Stimulated activated CD4-positive, alpha-beta T cell treated with anti-CD3 and anti-CD28 coated beads, Interleukin-2, amount 100 ng/mL, for 24 hours (primary cell): ENCODE measurements at places on chromosomes 2 and 18.

DNA sequence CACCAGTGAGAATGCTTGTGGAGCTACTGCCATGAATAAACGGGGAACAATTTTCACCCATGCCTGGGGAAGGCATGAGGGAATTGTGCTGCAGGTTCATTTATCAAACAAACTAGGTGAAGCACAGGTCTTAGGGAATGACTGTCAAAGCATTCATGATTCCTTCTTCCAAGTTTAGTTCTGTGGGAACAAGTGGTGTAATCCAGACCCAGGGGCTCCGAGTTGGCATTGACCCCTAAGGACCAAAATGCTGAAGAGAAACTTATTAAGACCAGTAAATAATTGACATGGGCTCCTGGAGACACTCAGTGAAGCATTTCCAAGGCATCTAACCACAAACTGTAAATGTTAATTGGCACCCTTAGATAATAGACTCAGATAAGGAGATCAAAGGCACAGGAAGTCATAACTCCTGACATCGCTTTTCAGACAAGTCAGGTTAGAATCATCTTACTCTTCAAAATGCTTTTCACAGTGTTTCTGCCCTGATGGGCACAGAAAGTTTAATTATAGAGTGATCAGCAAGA is 96.9 kb downstream of the SPP2 start:
- DNase-seq = no peak

DNA sequence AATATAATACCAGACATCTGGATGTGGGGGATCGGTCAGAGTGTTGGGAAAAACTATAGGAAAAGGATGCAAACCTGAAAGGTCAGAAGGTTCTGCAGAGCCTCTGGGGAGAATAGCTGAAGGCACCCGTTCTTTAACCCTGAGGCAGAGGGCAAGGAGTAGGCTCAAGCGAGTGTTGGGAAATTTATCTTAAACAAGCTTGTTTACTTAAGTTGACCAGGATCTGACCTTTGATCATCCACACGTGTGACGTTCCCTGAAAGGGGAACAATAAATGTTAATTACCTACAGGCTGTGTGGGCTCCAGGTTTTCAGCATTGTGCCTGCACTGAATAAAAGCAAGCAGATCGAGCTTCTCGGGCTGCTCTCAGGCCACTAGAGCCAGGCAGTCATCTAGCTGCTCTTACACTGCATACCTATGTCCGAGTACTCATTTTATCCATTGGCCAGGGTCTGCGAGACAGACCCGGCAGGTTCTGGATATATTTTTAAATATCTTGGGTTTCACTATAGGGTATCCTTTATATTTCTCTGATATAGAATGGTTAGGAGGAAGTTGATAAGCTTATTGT is 400.6 kb upstream of the CHST9 start:
- DNase-seq = no peak

DNA sequence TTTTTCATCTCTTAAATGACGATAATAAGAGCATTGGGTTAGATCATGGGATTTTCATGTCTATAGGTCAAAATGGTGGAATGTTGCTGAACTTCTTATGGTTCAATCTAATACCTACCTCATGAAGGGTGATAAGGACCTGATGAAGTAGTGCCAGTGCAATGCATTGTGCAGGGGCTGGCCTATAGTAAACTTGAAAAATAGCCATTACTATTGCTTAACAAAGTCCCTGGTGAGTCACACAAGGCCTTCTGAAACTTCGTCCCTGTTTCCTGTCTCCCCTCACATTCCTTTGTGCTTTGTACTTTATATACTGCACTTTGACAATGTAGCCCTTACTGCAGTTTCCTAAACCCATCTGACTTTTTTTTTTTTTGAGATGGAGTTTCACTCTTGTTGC is 515.9 kb downstream of the SLC4A3 start:
- DNase-seq = no peak

GRCh38 chr2:204842661-204843485 is 297.6 kb downstream of the PARD3B start:
- peak; percentile 31 for DNase-seq

DNA sequence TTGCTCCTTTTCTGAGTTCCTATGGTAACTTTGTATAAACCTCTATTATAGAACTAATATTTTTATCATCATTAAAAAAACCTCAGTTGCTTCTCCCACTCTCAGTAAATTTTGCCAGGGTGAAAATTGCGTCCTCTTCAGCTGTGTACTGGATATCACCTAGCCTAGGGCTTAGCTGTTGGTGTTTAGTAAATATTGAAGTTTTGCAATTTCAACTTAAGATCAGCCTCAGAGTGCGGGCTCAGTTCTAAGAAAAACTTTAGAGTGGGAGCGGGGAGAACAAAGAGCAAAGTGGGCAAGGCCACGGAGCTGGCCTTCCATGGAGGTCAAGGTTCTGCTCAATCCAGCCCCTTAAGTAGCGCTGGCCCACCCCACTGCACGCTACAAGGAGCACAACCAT is 488.3 kb upstream of the SPRED2 start:
- DNase-seq = no peak

- peak; percentile 40 for DNase-seq
Observed at GRCh38 chr2:144515696-144516410, 4.1 kb downstream of the ZEB2 start.
